ENCODE measurements at places on chromosomes 7 and 10. TPM values are rescaled to one million over a fixed set of nuclear protein-coding genes. Genes with fewer than 3 reads are reported as not detected.

EVX1 gene
- total RNA-seq = not detected

LRRC4 gene
- 0.15 TPM for total RNA-seq

GDF2 gene
- not detected for total RNA-seq

ADGRA1 gene
- total RNA-seq = not detected

PRR15 gene
- not detected for total RNA-seq

TAS2R5 gene
- total RNA-seq = 1.3 TPM
